Muscle of leg (tissue), 16 donors: ENCODE measurements at places on chromosomes 3 and 15.

DNA sequence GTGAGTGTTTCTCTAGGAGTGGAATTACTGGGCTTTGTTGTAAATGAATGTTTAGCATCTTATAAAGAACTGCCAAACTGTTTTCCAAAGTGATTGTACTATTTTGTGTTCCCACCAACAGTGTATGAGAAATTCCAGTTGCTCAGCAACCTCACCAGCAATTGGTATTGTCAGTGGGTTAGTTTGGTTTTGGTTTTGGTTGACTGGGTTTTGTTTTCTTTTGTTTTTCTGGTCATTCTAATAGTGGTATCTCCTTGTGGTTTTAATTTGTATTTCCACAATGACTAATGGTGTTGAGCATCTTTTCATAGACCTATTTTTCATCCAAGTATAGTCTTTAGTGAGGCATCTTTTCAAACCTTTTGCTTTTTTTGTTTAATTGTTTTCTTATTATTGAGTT is 27.1 kb downstream of the FILIP1L start:
- no peak for DNase-seq

DNA sequence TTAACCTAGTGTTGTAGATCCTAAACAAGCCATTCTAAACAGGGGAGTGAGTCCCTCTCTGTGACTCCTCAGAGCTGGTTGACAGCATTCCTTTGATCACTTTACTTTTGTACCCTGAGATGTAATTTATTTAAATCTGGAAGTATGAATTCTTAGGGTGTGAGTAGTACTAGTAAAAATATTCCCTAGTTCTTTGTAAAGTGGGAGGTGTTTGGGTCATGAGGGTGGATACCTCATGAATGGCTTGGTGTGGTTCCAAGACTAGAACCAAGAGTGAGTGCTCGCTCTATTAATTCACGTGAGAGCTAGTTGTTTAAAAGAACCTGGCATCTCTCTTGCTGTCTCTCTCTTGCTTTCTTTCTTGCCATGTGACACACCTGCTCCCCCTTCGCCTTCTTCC is 223.7 kb downstream of the SQOR start:
- DNase-seq, result no peak

DNA sequence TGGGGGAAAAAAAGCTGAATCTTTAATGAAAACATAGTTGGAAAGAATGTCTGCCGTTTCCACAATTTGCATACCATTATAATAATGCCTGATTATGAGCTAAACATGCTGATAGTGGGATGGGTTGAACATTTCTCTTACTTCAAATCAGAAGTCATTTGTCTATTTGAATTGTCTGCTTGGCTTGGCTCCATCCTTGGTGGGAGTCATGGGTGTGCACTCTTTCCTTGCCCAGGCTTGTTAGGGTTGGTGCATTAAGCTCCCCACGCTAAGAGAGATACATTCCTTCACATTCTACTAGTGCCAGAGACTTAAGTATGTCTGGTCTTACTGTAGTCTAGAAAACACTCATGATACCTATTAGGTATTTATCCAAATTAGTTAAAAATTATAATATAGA is 121.4 kb upstream of the RARB start:
- no peak for DNase-seq

DNA sequence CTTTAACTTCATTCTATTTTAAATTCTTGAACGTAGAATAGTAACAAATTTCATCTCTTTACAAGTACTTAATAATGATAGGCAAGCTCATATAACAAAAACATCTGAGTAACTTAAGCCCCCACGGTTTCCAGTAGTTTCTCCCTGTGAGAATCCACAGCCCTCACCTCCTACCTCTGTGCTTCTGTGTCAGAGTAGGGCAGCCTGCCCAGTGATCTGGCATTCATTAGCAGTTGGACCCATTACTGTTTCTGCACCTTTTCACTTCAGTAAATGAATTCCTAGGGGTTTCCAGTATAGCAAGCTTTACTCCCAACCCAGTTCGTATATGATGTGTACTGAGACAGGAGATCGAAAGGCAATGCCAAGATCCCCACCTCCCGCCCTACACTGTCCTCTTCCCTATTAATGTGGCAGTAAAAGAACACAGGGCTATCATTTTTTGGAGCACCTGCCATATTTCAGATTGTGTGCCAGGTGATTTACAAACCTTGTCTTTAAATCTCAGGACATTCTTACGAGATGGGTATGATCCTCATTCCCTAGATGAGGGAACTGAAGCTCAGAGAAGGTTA is 40.8 kb downstream of the EIF2AK4 start:
- no peak for DNase-seq

DNA sequence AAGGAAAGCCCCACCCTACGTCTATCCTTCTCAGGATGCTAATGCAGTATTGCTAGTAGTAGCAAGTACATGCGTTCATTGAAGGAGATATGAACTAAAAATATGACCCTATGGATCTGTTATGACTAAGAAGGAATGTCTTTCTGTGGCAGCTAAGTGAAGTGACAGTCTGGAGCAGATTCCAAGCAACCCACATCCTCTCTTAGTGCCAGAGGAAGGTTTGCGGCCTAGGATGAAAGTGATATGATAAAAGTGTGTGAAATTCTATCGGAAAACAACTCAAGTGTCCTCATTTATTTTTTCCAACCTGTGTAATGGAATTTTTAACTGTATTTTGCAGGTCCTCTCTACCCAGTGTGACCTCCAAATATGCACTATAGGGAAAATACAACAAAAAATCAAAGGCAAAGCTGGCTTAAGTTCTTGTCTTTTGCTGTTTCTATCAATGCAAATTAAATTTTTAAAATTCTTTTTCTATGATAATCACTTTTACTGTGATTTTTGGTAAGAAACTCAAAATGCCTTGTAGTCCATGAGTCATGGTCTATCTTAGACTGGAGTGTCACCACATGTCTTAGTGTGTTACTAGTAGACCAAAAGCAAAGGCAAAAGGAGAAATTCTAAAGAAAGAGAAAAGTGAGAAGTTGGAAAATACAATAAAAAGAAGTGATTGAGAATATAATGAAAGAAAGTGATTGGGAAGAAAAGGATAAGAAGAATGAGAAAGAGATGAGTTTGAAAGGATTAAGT is 161.2 kb upstream of the TMCO5A start:
- no peak for DNase-seq

GRCh38 chr3:126293370-126294082 is 63.7 kb downstream of the KLF15 start:
- no peak for DNase-seq

GRCh38 chr3:139629033-139629432 is 48.7 kb downstream of the NMNAT3 start:
- DNase-seq, result no peak

DNA sequence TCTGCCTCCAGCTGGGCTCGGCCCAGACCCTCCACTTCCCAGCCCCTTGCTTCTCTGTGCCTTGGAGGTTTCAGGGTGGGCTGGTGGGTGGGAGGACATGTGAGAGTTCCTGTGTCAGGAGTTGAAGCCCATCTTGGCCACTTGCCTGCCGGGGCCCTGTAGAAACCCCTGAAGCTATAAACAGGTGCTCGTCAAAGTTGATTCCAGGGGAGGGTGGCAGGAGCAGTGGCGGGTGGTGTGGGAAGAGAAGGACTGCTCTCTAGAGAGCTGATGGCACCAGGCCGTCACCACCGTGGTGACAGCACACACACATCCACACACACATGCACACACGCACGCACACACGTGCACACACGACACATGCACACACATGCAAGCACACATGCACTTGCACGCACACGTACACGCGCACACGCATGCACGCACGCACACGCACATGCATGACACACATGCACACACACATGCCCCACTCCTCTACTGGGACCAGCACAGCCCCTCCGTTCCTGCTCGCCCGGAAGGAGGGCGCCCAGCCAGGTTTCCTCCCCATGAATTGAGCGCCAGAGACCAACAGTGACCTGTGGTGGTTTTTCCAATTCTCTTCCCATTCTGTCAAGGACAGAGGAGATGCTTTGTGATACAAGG is 56.3 kb upstream of the CGNL1 start:
- DNase-seq, result peak; percentile 54

DNA sequence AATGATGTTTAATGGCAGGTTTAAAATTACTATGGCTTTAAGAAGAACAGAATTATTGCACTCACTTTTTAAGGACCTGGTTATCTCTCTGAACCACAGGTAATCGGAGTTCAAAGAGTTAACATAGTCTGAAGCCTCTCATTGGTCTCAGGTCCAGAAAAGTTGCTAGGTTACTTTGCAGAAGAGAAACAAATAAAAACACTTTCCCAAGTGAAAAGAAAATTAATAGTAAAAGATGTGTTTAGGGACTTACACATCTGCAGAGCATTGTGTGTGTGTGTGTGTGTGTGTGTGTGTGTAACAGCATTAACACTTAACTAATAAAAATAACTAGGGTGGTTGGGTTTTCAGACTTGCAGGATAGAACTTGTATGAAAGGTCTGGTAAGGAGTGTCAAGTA is 1.0 kb downstream of the MASP1 start:
- DNase-seq, result peak; percentile 67

DNA sequence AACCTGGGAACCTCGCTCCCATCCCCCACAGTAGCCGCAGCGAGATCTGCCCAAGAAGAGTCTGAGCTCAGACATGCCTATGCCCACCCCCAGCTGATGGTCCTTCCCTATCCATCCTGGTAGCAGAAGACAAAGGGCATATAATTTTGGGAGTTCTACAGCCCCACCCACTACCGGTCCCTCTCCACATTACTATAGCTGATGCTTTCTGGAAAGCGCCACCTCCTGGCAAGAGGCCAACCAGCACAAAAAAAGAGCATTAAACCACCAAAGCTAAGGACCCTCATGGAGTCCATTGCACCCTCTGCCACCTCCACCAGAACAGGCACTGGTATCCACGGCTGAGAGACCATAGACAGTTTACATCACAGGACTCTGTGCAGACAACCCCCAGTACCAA is 168.4 kb downstream of the MEGF11 start:
- no peak for DNase-seq

DNA sequence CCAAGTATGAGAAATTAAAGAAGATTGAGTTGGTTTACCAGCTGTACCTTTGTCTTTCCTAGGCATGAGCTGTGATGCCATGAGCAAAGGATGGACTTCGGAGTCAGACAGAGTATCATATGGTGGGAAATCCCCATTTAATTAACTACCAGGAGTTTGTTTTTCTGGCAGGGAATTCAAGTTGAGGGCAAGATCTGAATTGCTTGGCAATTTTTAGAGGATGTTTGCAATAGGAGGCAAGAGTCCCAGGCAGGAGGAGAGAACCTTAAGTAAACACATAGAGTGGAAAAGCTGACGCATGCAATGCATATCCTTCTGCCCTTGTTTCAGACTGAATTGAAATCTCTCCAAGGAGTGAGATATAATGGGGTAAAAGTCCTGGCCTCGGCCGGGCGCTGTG is 569.7 kb upstream of the MDFIC2 start:
- DNase-seq, result no peak

DNA sequence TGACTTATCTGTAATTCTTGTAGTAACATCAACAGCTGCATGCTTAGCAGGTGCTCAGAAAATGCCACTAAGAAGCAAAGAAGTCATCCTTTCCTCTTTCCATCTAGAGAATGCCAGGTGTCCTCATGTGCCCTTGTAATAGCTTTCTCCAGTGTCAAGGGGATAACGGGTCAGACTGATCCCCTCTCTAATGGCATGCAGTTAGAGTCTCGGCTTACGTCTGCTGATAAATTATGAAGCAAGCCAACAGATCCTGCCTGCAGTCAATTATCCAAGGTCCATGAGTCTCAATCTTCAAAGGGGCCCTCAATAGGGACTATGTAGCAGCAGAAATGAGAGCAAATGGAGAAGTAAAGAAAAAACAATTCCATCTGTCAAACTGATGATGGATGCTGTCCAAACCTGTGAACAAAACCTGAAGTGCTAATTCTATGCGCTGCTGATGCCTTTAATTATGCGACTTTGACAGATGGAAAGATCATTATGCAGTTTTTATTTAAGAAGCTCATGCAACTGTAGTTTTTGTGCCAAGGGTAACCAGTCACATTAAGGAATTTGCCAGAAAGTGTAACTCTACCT is 162.8 kb upstream of the PEX5L start:
- DNase-seq, result peak; percentile 2

GRCh38 chr3:113409676-113410075 is 31.6 kb downstream of the CFAP44 start:
- DNase-seq, result no peak

- DNase-seq, result peak; percentile 91
Measured at GRCh38 chr3:87088993-87089841, 98.3 kb upstream of the VGLL3 start.

- DNase-seq, result no peak
Measured at GRCh38 chr15:68414206-68414555, 17.8 kb downstream of the ITGA11 start.

GRCh38 chr15:77584691-77585090 is 48.0 kb downstream of the LINGO1 start:
- DNase-seq, result no peak

DNA sequence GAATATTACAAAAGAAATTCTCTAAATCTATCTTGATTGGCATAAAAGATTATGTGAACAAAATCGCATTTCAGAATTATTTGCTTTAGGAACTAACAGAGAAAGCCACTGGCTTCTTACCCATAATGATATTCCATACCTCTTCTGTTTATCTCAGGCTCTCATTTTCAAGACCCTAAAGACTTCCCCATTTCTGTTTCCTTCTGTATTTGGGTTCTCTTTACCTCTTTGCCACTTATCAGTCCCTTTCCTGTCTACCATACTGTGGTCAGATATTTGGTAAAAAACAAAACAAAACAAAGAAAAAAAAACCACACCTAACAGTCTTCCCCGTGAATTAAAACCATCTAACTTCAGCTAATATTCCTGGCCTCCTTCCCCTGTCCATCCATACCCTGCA is 108.5 kb downstream of the LRRC28 start:
- DNase-seq, result no peak

- DNase-seq, result peak; percentile 29
Measured at GRCh38 chr3:30766522-30766921, 127.9 kb downstream of the GADL1 start.

DNA sequence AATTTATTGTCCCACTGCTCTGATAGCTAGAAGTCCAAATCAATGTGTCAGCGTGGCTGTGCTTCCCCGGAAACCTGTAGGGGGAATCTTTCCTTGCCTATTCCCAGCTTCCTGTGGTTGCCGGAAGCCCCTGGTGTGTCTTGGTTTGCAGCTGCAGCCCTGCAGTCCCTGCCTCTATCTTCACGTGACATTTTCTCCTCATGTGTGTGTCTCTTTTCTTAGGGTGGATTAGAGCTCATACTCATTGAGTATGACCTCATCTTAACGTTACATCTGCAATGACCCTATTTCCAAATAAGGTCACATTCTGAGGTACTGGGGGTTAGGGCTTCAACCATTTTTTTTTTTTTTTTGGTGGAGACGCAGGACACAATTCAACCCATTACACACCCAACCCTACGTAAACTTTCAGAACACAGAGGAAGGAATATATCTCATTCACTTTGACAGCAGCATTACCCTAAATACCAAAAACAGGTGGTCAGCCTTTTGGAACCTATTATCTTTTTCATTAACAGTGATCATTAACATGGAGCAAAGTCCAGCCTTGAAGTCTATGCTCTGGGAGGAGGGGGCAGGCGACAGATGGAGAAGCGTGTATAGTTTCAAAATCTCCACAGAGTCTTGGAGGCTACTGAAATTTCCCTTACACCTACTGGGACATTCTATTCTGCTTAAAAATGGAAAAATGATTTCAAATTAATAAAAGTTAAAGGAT is 88.6 kb downstream of the RYK start:
- DNase-seq, result no peak

DNA sequence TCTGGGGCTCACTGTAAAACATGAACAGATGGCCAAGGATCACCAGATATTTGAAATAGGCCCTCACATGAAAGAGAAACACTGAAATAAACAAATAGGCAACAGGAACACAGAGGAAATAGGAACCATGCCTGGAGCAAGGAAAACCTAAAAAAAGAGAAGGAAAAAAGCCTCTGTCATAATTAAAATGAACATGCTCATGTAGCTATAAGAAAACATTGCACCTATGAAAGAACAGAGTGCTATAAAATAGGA is 102.4 kb downstream of the RAB11A start:
- no peak for DNase-seq
